ENCODE measurements at places on chromosomes 5 and 9.

- peak; percentile 40 for DNase-seq
Measured at GRCh38 chr9:114592356-114592755, 4.8 kb downstream of the ATP6V1G1 start.

- DNase-seq: no peak
Measured at GRCh38 chr9:90446200-90446948, 196.2 kb downstream of the DIRAS2 start.

- DNase-seq: no peak
Measured at GRCh38 chr5:82416512-82416911, 138.4 kb upstream of the RPS23 start.

- DNase-seq: no peak
Measured at GRCh38 chr9:105026451-105026850, 98.5 kb upstream of the ABCA1 start.

DNA sequence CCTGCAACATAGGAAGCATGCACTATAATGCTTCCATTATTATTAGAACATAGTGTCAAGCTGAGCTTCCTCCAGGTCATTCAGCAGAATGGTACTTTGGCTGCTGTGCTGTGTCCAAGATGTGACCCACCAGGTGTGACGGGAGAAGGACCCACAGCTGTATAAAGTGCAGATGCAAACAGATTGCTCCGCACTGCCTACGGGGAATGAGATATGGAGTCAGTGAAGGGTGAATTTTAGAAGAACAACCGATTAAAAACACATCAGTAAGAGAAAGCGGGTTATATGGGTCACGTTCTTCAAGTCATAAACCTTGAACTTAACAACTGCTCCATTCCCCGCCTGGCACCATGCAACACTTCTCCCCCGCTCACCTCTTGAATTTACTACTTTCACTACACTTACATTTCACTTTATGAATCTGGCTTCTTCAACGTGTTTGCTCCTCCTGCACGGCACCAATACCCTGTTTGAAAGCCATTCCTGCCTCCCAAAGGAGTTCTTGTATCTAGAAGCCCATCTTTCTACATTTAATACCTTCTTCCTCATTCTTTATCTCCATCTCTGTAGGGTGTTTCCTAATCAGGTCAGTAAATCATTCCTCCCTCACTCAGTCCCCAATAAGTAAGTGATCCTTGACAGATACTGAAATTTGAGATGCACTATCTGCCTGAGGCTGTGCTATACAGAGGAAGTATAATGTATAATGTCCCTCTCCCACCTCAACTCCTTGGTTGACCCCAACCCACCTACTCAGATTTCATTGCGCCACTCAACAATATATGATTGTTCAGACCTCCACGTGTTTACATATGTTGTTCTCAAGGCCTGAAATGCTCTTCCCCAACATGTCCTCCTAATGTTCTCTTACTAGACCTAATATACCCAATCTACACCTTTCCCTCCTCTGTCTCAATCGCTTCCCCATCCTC, 25.9 kb downstream of the BRINP1 start:
- no peak for DNase-seq

DNA sequence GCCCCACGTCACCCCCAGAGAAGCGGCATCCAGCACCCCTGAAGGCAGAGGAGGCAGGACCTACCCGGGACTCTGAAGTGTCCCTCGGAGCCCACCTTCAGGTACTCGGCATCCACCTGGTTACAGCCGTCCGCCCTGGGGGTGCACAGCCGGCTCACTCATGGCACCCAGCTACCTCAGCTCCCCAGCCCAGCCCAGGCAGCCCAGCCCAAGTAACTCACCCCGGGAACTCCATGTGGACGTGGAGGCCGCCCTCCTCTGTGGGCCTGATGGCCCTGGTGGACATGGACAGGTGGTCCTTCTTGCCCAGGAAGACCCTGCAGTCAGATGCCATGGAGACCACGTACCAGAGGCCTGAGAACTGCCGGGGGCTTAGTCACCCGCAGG, 676 bp downstream of the LCN15 start:
- no peak for DNase-seq

GRCh38 chr9:109451311-109452025, 46.6 kb downstream of the PTPN3 start:
- DNase-seq: no peak

DNA sequence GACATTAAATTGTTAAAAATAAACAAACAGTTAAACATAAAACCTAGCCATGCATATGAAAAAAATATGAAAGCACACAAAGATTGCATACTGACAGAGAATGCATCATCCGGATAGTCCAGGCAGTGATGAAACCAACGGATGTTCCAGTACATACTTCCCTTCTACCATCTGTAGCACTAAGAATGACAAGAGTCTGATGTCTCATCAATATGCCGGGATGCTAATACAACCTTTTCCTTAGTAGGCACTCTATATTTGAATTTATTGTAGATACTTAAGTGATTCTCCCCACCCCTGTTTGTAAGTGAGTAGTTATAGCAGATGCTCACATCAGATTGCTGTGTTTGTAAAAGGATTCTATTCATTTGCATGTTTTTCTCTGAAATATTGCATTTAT, 571.2 kb upstream of the WWC1 start:
- no peak for DNase-seq

DNA sequence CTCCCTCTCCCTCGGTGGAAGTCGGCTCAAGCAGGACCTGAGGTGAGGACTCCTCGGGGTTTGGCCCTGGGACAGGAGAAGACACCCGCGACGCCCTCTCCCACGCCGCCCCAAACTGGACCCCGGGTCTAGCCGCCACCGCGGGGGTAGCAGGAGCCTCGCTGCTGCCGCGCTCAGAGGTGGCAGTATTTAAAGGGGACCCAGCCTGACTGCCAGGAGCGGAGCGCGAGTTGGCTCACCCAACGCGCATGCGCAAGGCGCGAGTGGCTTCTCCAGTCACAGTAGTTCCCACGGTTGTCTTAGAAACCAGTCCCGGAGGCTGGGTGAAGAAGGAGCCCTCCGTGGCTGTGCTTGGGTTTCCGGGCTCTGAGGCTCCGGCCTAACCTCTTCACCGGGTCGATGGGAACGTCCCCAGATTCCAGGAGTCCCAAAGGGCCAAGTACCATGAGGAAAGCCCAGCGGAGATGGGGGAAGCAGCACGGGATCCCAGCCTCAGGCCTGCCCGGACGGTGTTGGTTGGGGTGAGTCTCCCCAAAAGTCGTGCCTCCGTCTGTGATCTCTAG, 477.8 kb downstream of the SPATA31A7 start:
- no peak for DNase-seq

- DNase-seq: no peak
Measured at GRCh38 chr5:176747670-176748072, 62.7 kb upstream of the UNC5A start.

- no peak for DNase-seq
Measured at GRCh38 chr5:125891061-125891725, 532.0 kb upstream of the GRAMD2B start.

GRCh38 chr5:88394536-88395175, 126.0 kb upstream of the TMEM161B start:
- no peak for DNase-seq

- DNase-seq: no peak
Measured at GRCh38 chr9:1977026-1977425, 38.1 kb upstream of the SMARCA2 start.

DNA sequence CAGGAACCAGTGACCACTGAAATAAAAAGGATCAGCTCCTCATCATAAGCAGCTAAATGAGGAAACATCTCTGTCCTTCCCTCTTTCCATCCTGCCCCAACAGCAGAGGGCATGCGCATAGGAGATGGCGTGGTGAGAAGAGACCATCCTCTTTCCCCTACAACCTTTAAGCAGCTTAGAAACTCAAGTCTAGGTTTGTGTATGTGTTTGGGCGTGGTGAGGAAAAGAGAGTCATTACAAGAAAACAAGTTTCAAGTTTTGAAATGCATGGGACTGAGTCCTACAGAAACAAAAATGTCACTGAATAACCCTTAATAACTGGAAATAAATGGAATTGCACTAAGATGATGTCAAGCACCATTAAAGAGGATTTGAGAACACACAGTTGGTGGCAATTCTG, 96.4 kb upstream of the IL12B start:
- no peak for DNase-seq

DNA sequence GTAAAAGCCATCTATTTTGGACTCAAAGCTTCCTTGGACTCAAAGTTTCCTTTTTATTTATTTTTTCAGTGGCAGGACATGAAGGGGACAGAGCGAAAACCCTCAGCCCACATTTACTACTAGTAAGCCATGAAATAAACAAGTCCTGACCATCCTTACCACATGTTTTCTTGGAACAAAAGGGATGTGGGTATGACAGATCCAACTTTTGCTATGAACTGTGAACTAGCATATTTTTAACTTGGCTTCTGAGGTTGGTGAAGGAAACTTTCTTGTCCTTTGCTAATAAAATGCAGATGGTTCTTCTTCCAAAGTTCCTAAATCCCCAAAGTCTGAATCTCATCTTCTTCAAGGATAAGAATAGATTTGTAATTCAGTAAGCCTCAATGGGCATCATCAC, 122.7 kb upstream of the TNC start:
- DNase-seq: no peak

DNA sequence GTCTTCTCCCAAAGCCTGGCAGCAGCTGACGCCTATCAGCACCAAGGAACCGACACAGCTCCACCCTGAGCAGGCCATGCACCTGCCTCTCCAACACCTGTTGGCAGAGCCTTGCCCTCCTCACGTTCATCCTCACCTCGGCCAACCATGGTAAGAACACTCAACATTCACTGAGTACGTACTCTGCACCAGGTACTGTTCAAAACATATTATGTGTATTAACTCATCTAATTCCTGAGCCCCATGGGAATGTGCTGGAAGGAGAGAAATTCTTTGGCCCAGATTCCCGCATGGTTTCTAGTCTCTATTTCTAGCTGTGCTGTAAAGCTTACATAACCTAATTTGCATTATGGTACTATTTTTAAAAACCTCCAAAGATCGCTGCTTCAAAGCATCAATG, 86.1 kb downstream of the GPR21 start:
- no peak for DNase-seq

GRCh38 chr5:40615586-40616170, 64.0 kb upstream of the PTGER4 start:
- peak; percentile 29 for DNase-seq

DNA sequence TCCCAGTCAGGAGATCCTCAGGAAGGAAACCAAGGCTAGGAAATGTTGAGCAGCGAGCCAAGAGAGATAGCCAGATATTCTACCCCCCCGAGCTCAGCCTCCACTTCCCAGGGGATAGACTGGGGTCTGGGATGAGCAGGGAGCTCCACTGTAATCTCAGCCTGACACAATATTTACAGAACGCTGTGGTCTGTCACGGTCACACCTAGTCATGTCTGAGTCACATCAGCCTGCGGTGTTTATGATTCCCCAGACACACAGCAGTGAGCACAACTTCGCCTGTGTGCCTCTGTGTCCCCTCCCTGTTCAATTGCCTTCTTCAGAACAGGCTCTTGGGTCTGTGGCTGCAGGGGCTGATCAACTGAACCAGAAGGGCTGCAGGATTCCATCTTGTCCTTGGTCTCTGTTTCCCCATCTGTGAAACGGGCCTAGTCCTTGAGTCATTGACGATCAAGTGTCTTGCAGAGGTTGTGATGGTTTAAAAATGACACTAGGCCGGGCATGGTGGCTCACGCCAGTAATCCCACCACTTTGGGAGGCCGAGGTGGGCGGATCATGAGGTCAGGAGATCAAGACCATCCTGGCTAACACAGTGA, 8.6 kb upstream of the PRRX2 start:
- no peak for DNase-seq

- DNase-seq: no peak
Measured at GRCh38 chr9:89798547-89799120, 193.8 kb downstream of the GADD45G start.

- DNase-seq: no peak
Measured at GRCh38 chr9:127112735-127113161, 9.7 kb downstream of the ANGPTL2 start.

DNA sequence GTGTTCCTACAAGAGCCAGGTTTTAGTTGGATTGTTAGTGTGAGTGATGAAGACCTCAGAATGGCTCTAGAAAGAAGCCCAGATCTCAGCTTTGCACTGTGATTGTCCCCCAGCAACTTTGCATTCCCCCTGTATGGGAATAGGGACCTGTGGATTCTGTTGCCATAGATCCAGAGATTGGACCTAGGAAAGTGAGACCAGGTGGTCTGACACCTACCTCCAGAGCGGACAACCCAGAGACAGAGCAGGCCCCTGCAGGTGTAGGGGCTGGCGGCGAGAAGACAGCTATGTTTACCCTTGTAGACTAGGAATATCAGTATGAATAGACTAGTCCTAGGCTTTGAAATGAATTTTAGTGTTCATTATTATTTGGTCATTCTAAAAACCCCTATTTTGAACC, 53.6 kb downstream of the IRF1 start:
- no peak for DNase-seq

- no peak for DNase-seq
Measured at GRCh38 chr9:133423216-133423615, 1.0 kb downstream of the ADAMTS13 start.

DNA sequence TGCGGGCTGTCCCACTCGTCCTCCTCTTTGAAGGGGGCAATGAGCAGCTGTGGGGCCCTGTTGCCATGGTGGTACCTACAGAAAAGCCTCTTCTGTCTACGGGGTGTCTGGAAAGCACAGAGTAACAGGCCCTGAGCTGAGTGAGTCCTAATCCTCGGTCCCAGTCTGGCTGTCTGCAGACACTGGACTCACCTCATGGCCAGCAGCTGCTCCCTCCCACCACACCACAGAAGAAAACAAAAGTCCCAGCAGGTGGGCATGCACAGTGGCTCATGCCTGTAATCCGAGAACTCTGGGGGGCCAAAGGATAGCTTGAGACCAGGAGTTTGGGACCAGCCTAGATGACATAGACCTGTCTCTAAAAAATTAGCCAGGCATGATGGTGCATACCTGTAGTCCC, 19.9 kb downstream of the P4HA2 start:
- DNase-seq: no peak

DNA sequence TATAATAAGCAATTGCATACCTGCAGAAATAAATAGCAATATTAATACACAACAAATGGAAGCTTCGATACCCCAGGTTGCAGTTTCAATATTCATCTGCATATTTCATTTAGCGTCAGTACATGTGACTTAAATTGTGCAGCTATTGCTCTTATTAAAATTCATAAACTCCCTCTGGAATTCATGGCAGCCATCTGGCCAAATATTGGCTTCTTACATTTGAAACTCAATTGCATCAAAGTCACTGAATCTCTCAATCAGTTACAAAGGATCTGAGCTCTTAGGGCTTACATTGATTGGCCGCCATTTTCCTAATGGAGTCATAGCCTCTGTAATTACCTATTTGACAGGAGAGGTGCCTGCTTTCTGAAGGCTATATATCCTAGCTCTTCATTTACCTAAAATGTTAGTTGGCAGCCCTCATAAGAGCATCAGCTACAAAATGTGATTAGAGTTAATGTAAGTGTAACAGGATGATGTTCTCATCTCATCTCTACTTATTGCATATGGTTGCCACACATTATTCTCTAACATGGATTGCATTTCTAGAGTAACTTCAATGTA, 453.5 kb downstream of the CAAP1 start:
- no peak for DNase-seq

GRCh38 chr9:120710110-120710981, 3.9 kb downstream of the MEGF9 start:
- no peak for DNase-seq
